Activated T-helper 2 cell treated with anti-CD3 and anti-CD28 coated beads, Interferon-gamma antibody, Interleukin-2, Interleukin-4, amounts not matched to agents 10 μg/mL and 5 μg/mL and 100 μg/mL, durations not matched to agents 14 hours and 24 hours and 36 hours (primary cell): ENCODE measurements at places on chromosomes 2 and 18.

GRCh38 chr18:70337139-70337972 lies 48.5 kb downstream of the SOCS6 start:
- DNase-seq: no peak

DNA sequence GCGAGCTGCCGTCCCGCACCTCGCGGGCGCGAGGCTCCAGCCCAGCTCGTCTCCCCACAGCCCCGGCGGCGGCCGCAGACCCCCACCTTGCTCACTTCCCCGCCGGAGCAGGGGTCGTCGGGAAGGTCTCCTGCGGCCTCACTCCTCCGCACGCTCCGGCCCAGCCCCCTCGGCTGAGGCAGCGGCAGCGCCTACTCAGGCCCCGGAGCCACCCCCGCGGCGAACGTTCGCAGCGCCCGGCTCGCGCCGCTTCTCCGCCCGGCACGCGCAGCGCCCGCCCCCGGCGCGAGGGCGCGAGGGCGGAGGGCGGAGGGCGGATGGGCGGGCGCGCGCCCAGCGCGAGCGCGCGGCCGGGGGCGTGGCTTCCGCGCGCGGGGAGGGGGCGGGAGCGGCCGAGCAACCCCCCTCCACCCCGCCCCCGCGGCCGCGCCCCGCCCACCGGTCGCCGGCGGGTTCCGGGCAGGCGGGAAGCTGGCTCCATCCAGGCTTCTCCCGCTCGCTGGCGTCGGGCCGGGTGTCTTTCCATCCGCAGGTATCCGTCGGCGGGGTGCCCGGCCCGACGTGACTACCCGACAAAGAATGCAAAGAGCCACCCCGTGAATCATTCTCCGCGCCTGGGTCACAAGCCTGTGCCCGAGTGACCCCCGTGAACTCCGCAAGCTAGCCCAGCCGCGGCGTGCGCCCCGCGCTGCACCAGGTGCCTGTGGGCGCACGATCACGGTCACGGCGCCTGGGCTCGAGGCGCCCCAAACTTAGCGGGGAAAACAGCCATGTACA lies at the start of gene DTNB:
Gene DTNB (minus strand): TSS at position 278 of the 777 bp plus-strand sequence. CDS start 20,917 bp downstream, outside the sequence.
- DNase-seq: peak; percentile 73

DNA sequence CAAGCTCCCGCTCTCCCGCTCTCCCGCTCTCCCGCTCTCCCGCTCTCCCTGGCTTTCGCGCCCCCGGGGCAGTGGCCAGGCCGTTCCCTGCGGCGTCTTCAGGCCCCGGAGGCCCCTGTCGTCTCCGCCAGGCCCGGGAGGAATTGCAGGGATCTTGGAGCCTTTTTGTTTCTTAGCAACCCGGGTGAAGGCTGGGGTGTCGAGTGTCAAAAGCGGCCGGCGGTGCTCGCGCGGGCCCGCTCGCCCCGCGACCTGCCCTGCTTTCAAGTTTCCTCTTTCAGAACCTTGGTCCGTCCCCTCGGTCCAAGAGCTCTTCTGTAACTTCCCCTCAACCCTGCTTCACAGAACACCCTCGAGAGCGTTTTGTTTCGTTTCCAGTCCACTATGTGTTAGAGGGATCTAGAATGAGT lies 1.4 kb downstream of the RNF138 start:
- peak; percentile 30 for DNase-seq

GRCh38 chr2:142582317-142582716 lies 295.1 kb upstream of the KYNU start:
- no peak for DNase-seq

DNA sequence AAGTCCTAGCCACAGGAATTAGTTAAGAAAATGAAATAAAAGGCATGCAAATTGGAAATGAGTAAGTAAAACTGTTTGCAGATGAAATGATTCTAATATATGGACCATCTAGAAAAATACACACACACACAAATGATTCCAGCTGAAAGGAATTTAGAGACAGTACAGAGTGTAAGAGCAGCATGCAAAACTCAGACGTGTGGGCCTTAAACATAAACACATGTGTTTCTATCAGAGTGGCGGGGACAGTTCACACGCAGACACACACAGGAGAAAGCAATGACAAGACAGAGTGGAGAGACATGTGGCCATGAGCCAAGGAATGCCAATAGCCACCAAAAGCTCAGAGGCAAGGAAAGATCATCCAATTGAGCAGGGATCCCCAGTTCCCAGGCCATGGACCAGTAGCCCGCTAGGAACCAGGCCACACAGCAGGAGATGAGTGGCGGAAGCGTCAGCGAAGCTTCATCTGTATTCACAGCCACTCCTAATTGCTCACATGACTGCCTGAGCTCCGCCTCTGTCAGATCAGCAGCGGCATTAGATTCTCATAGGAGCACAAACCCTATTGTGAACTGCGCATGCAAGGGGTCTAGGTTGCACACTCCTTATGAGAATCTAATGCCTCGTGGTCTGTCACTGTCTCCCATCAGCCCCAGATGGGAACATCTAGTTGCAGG lies 155.4 kb downstream of the ARL4C start:
- DNase-seq: no peak

- no peak for DNase-seq
These were observed 56.7 kb upstream of the ZDBF2 start for GRCh38 chr2:206217743-206218142.

GRCh38 chr18:79199691-79200374 lies 130.6 kb downstream of the ATP9B start:
- DNase-seq: no peak

- no peak for DNase-seq
These were observed 353.8 kb downstream of the RND3 start for GRCh38 chr2:150133623-150134022.

- no peak for DNase-seq
These were observed 4.7 kb upstream of the CXCR4 start for GRCh38 chr2:136122661-136123060.

GRCh38 chr18:8296886-8297616 lies 312.2 kb upstream of the RAB12 start:
- no peak for DNase-seq

DNA sequence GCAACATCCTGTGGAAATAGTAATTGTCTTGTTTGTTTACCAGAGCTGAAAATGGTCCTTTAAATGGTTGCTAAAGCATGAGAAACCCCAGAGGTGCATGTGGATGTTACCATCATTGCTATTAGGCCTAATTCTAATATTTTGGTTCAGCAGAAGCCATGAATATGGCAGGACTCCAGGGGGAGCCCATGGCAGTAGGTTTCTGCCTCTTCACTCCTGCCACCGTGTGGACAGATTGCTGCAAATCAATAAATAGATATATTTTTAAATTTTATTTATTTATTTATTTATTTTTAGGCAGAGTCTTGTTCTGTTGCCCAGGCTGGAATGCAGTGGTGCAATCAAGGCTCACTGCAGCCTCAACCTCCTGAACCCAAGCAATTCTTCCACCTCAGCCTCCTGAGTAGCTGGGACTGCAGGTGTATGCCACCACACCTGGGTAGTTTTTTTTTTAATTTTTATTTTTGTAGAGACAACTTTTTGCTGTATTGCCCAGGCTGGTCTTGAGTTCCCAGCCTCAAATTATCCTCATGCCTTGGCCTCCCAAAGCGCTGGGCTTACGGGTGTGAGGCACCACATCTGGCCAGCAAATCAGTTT lies 54.9 kb upstream of the CAPN13 start:
- peak; percentile 25 for DNase-seq

DNA sequence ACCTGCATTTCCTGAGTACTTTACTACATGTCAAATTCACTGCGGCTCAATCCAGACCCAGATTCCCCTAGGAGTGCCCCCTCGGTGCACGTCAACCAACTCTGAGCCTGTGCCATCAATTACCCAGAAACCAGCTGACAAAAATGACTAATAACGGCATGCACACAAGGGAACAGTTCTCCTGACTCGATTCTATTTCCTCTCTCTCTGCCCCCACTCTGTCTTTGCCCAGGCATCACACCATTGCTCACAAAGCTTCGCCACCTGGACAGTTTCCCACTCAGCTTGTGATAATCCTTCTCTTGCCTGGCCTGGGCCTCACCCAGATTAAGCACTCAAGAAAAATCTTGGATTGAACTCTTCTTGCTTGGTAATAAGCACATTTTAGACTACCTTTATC lies 115.3 kb upstream of the NDUFV2 start:
- no peak for DNase-seq

DNA sequence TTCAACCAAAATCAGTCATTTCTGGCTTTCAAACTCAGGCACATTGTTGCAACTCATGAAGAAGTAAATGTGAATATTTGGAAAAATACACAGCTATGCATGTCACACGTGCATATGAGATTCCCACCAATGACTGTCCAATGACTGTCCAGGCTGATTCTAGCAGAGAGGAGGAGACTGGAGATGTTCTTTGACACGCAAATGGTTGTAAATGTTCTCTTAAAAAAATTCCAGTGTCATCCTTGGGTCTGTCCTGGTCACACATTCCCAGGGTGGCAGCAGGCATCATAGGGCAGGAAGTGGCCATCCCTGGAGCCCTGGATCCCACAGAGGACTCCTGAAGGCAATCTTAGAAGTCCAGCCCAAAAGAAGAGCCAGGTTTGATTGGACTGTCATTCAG lies 40.9 kb downstream of the TWIST2 start:
- no peak for DNase-seq
